ENCODE measurements at places on chromosomes 1 and 21.

- no peak for DNase-seq
These were observed 34.0 kb upstream of the CD1D start for GRCh38 chr1:158146739-158147138.

DNA sequence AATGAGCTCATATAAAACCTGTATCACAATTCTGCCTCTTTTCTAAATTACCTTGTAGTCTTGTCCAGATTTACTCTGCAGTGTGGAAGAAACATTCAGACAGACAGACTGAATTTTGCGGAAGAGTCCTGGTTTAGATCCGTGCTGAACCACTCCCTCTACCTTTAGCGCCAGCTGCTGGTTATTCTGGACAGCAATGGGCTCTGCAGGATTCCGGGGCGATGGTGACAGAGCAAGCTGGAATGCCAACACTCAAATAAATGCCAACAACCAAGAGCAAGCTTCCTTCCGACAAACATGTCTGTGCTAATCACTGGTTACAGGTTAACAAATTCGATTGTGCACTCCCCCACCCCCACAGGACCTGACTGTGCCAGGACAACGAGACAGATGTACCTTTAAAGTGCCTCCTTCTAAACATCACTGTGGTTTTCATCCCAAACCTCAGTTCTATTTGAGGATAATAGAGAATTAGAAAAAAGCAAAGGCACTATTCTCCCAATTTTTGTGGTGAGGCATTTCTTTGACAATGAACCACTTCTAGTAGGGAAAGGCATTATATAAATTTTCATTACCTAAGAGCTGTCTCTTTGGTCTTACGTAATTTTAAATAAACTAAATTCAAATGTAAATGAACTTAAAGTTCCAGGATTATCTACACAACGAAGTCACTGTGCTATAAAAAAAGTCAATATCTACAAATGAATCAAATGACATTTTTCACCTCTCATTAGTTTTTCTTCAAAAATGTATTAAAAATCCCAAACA is 90.4 kb downstream of the INTS7 start:
- peak; percentile 70 for DNase-seq

DNA sequence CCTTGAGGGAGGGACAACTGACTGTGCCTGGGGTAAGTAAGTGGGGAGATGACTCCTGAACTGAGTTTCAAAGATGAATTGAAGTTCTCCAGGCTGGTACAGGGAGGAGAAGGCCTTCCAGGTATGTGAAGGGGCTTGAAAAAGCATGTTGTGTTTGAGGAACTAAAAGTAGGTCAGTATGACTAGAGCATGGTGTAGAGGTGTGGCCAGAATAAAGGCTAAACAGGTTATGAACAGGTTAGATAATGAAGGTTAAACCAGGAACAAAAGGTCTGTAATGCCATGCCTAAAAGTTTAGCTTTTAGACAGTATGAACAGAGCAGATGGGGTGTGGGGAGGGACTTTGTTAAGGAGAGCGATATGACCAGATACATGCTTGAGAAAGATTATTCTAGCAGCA is 7.3 kb upstream of the CLSPN start:
- no peak for DNase-seq

- no peak for DNase-seq
These were observed 308.6 kb upstream of the PROX1 start for GRCh38 chr1:213679153-213679552.

DNA sequence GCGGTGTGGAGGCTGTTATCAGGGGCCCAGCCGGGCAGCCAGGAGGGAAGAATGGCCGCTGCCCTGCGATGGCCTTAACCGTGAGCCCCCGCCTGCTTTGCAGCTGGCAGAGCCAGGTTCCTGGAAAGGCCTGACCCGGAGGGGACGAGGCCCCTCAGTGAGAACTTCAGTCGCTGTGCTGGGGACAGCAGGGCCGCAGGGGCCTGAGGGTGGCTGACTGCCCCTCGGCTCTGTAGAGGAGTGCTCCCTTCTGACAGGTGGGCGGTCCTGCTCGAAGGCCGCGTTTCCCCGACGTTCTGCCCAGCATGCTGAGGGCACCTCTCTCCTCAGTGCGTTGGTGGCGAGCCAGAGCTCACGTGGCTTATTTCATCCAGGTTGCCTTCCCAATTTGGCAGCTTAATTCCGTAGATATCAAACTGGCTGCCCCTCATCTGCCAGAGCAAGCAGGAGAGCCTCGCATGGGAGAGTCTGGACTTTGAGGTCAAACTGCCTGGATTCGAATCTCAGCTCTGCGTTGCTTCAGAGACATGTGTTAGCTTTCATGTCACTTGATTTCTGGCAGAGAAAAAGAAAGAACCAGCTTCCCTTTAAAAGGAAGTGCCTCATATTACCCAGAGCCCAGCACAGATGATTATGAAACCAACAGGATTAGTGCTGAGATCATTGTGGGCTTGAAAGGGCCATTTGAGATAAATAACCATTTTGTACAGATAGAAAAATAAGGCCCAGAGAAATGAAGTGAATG is 239.8 kb downstream of the SDCCAG8 start:
- peak; percentile 46 for DNase-seq

DNA sequence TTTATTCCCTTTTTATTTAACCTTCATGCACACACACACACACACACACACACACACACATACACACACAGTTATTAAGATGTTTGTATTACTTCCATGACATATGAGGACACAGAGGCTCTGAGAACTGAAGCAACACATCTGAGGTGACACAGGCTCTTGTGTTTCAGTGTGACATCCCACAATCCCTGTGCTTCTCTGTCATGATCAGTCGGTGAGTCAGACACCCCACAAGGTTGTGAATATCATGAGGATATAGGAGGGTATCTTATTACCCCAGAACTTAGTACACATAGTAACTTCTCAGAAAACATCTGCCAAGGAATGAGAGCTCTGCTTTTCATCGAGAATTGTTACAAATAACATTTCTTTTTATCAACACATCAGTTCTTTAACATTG is 459.3 kb downstream of the PLPP3 start:
- DNase-seq, result no peak

- DNase-seq, result no peak
These were observed 166.9 kb upstream of the SYT6 start for GRCh38 chr1:114320586-114320985.

GRCh38 chr1:74455390-74455789 is 57.0 kb downstream of the LRRC53 start:
- no peak for DNase-seq

DNA sequence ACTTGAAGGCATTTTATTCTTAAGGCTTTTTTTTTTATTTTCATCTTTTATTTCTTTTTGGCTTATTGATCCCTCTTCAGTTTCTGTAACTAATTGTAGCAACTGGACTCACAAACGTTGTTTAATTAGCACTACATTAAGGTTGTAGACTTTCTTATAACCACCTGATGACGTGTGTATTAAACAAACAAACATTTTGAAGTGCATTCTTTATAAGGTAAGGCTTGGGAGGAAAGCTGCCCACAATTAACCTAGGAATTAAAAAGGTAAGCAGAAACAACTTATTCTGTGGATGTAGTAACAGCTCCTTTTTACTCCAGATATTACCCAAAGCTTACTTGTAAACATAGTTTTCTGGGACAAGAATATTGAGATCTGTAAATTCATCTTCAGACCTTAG is 55.0 kb downstream of the CAMSAP2 start:
- no peak for DNase-seq

DNA sequence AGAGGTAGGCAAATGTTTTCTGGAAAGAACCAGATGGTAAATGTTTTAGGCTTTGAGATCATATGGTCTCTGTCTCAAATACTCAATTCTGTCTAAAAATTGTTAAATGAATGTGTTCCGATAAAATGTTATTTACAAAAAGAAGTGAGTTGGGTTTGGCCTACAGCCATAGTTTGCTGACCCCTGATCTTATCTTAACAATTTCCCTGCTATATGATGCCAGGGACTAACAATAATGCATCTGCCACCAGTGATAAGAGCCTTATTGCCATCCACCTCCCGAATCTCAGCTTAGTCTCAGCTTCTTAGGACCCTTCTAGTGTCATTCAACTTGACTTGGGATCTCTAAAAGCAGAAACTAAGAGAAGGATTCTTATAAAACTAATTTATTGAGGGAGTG is 208.5 kb upstream of the ADGRL2 start:
- no peak for DNase-seq

- no peak for DNase-seq
These were observed 680.1 kb upstream of the PTBP2 start for GRCh38 chr1:96041470-96041869.

DNA sequence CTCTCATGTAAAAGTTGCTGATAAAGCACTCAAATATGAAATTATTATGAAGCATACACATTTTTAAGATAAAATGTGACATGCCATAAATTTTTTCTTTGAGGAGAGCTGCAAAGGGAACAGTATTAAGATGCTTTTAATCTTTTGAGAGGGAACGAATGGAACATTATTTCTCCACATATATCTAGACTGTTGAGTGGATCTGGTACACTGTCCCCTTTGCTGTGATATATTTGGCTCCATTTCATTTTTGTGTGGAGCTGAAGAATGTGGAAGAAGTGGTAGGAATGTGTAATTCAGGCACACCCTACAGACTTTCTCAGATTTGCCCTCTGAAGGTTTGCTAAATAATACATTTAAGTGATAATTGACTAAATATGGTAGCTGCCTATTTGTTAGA is 31.7 kb downstream of the PGM1 start:
- no peak for DNase-seq

DNA sequence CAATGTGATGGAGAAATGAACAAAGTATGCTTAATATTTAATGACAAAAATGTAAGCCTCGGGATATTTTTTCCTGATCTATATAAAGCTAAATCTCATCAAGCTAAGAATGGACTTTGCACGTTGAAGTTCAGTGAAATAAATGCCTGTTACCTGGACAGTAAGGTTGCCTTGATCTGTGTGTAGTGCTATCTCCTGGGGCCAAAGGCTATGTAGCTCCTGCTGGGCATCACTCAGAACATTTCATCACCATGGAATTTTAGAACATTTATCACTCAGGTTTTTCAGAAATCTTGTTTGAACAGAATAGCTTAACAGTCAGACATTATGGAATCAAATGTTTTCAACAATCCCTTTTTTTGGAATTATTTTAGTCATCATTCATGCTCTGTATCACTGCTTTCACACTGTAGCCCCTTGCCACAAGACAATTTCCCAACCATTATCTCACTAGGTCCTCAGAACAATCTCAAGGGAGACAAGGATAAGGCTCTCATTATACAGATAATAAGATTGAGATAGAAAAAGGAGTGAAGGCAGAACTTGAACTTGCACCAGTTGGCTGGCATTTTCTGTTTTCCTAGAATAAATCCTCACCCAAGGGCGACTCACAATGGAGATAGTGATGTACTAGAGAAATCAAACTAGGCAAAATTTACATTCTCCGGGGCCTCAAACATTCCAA is 3.7 kb downstream of the OR10J1 start:
- DNase-seq, result no peak

GRCh38 chr1:177103005-177103852 is 61.3 kb downstream of the ASTN1 start:
- no peak for DNase-seq

- no peak for DNase-seq
These were observed 60.4 kb upstream of the NEK7 start for GRCh38 chr1:198096390-198096789.

DNA sequence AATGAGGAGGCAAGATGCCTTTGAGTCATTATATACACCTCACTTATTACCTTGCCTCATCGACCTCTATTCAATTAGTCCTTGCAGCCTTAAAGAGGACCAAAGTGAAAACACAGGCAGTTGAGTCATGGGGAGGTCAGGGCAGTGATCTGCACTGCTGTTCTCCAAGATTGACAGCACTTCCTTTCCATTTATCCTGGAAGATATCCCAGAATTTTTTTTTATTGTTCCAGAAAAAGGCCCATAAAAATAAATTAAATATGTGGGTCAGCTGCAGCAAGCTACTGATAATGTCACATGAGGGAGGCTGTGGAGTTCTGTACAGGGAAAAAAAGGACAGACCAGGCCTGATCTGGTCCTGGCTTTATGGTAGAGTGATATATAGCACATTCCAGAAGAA is 33.2 kb upstream of the CDC42BPA start:
- no peak for DNase-seq

- no peak for DNase-seq
These were observed 5.5 kb downstream of the DISC1 start for GRCh38 chr1:231632119-231632518.

DNA sequence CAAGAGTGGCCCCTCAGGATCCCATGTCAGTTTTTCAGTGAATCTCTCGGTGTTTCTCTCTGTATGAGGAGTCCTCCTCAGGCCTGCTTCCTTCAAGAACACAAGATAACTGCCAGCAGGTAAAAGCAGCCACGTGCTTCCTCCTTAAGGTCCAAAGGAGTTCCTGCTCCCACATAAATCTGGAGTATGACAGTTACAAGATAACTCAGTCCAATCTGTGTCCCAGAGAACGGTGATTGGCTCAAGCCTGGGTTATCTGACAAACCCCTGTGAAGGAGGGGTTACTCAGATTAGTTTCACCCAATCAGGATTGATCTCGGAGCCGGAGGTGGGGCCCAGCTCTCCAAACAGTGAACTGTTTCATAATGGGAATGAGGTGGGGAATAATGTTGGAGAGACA is 5.8 kb upstream of the ANKRD13C start:
- no peak for DNase-seq

GRCh38 chr1:229171934-229172333 is 99.0 kb upstream of the RAB4A start:
- DNase-seq, result peak; percentile 69

- no peak for DNase-seq
These were observed 26.2 kb upstream of the CD1D start for GRCh38 chr1:158154501-158154900.

DNA sequence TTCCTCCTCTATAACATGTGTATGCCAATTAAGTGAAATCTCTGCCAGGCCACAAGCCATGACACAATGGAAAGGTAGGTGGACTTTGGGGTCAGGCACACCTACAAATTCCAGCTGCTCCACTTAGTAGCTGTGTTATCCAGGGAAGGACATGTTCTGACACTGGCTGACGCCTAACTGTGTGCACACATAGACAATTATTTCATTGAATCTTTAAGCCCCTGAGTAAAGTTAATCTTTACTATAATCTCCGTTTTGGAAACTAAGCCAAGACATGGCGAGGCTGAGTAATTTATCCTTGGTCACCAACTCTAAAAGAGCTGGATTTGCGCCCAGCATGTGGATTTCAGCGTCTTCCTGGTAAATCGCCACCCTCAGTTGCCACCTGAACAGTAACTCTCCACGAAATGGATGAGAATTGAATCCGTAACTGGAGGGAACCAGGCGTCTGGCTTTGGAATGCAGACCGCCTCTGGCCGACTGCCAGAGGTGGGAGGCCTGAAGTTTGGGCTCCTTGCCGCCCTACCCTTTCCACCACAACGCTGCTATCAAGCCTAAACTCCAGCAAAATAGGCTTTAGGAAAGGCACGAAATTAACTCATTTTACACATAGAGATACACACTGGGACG is 888 bp upstream of the SNRPE start:
- peak; percentile 32 for DNase-seq

DNA sequence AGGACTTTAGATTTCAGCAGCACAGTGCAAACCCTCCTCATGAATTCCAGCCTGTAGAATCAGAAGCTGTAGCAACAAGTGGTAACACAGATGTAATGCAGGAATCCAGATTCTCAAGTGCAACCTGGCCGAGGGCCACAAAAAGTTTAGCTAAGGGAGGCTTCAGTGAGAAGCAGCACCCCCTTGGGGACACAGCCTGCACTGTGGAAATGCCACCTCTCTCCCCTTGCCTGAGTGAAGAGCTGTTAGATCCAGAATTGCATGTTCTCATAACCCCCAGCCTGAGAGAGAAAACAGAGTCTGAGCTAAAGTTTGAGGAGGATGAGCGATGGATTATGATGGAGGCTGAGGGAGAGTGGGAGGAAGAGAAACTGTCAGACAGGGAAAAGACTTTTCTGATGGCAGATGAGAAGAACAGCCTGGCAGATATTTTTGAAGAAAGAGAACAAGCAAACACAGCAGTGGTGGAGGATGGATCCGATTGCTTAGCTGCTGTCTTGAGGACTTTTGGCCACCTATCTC is 80.5 kb upstream of the BMP8A start:
- peak; percentile 66 for DNase-seq

All from cerebellar cortex (tissue), 1 donor.